ENCODE measurements at places on chromosomes 11 and 22. TPM values are rescaled to one million over a fixed set of nuclear protein-coding genes. Genes with fewer than 3 reads are reported as not detected.

The TBX1 gene
- total RNA-seq = 2.2 TPM

The THRSP gene
- total RNA-seq = 3.8 TPM

The TMPRSS4 gene
- 7.7 TPM for total RNA-seq

The MMP13 gene
- total RNA-seq = not detected

The TMEM121B gene
- 7.1 TPM for total RNA-seq

The OR10A6 gene
- not detected for total RNA-seq

The GANAB gene
- 175 TPM for total RNA-seq

The GPR83 gene
- 1.3 TPM for total RNA-seq

The OR52H1 gene
- total RNA-seq = 0.66 TPM

Data from camera-type eye (tissue), 1 donor.